ENCODE measurements at places on chromosomes 2 and 18.

DNA sequence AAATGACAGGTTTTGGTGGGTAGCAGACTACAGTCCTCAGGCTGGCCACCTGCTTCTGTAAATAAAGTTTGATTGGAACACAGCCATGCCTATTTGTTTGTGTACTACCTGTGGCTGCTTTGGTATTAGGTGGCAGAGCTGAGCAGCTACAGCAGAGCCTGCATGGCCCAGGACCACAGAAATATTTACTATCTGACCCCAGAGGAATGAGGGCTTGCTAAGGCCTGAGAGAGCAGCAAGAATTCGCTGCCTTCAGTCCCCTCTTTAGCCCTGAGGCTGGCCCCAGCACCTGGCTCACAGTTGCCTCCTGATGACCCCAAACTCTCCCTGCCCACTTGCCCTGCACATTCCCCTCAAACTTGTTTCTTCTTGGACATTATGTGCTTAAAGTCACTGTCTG, 32.5 kb downstream of the POLR1A start:
- DNase-seq: no peak

GRCh38 chr18:9730786-9731185, 22.7 kb downstream of the RAB31 start:
- DNase-seq: no peak

DNA sequence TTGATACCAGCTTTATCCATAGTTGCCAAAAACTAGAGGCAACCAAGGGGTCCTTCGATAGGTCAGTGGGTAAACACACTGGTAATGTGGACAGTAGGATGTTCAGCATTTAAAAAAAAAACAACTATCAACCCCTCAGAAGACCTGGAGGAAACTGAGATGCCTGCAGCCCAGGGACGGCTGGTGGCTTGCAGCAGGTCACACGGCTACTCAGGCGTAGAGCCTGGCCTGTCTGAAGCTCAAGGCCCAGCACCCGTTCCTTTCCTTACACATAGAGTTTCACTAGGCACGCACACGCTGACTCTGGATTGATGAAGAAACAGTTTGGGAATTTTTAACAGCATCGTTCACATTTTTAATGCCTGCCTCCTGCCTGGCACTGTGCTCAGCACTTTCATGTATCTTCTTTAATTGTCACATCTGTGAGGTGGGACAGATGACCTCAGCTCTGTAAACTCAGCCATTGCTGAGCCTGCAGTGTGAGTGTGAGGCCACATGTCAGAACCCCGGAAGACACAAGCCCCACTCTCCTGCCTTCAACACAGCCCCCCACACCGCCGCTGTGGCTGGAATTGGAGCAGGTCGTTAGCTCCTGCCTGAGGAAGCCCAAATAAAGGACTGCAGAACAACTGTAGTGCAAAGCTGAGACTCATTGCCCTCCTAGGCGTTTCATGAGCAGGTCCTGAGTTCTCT, 40.7 kb downstream of the TRAPPC12 start:
- no peak for DNase-seq

DNA sequence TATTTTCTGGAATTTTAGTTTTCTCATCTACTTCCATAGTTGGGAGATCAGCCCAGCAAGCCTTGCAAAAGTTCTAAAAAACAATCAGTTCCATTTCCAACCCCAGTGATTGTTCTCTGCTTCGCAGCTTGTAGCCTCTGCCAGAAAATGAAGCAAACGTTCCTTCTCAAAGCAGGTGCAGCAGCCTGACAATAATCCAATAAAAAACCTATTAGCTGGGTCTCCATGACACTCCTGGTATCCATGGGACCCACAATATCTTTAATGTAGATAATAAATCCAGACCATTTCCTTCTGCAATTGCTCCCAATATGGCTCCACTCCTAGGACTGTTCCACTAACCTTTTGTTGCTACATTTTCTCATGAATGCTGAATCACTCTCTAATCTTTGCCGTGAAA, 140.8 kb upstream of the SETBP1 start:
- no peak for DNase-seq

GRCh38 chr18:61703508-61703907, 189.3 kb downstream of the RNF152 start:
- no peak for DNase-seq

DNA sequence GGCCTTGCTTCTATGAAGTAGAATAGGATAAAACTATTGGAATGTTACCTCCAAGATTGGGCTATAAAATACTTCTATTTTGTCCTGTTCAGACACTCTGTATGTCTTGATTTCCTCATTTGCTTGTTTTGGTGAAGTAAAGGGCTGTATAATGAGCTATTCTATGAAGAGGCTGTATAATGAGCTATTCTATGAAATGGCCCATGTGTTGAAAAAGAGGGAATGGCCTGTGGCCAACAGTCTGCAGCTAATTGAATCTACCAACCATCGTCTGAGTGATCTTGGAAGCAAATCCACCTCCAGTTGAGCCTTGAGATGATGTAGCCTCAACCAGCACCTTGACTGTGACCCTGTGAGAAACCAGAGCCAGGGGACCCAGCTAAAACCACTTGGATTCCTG, 3.8 kb upstream of the SGPP2 start:
- DNase-seq: no peak

DNA sequence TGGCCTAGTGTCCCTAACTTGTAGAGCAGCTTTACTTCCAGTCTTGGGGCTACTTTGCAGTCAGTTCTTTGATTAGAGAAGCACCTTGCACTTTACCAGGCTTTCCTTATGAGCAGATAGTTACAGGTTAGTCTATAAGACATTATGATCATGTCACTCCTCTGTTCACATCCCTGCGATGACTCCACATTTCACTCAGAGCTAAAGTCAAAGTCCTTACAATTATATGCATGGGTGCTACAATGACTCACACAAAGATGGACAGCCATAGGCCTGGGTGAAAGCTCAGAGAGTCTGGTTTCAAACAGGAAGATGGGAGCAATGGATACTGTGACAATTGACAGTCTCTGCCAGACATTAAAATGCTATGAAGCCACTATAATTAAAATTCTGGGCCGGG, 27.1 kb upstream of the SSB start:
- DNase-seq: no peak

- no peak for DNase-seq
These were observed 368.4 kb downstream of the LPIN1 start for GRCh38 chr2:12114816-12115215.

DNA sequence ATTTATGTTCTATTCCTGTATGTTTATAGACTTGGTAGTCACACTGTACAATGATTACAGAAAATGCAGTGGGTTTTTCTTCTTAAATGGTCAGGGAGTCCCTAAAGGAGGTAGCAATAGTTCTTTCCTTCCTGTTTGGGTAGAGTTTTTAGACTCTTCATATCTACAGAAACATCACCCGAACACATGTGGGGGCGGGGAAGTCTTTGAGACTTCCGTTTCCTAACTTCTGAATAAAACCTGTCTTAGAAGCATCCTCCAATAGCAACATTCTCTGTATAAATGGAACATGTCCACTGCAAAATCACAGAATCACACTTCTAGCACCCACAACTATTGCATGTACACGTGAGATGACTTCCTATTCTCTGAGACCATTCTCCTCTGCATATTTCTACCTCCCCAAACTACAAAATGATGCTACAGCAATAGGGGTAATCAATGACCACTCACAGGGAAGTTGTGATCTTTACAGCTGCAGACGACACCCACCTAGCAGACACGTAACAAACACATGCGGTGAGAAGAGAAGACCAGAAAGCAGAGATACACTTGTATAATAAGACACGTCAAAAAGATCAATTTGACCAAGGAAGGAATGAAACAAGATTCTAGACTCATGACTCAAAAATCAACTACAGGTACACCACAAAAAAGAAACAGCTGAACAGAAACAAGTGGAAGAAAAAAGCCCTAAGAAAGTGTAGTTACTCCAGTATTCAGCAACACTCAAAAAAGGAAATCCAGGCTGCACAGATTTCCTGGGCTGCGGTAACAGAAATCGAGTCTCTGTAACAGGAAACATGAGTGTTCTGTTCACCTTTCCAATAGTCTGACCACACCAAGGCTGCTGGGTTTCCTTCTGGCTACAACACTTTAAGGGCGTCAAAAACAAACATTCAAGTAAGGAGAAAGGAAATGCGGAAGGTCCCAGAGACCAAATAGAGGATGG, 120.4 kb downstream of the ZNF516 start:
- no peak for DNase-seq

DNA sequence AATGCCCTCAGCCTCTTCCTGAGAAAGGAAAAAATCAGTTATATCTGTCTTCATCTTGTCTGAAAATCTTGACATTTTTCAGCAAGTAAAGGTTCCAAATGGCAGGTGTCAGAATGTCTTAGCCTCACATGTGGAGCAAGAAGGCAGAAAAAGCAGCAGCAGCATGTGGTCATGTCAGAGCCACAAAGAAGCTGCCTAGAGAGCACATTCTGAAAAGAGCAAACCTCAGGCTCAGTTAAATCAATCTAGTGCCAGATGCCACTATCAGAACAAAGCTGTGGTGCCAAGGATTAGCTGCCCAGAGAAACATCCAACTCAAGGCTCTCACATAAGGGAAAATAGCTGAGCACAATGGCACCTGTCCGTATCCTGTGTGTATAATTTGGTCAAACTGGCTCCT, 105.9 kb downstream of the SRBD1 start:
- no peak for DNase-seq

- no peak for DNase-seq
These were observed 572.0 kb upstream of the ZEB2 start for GRCh38 chr2:145091967-145092366.

DNA sequence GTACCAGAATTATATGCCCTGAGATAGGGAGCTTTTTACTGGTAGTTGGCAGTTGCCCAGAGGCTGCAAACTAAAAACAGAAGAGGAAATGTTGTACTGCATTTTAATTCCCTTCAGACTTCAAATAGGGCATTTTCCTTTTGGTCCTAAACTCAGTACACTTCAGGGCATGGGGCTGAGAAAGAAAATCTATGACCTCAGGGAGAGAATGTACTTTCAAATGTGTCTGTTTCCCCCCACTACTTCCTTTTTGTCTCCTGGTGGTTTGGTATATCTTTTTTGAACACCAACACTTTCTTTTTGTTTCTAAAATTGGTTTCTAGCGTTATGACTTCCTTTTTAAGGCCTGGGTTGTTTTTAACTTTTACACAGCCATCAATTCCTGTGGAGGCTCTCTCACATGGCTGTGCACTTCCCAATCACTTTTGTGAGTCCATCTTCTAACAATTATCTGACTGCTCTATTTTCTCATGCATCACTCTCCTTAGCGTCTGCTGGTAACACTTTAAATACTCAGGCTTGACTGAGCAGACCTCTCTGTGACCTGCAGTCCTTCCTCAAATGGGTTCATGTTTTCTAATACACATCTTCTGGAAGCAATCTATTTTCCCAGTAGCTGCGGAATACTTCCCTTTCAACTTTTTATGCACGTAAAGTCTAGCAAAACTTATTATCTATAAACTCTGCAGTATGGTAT, 596.0 kb downstream of the LRP1B start:
- no peak for DNase-seq

DNA sequence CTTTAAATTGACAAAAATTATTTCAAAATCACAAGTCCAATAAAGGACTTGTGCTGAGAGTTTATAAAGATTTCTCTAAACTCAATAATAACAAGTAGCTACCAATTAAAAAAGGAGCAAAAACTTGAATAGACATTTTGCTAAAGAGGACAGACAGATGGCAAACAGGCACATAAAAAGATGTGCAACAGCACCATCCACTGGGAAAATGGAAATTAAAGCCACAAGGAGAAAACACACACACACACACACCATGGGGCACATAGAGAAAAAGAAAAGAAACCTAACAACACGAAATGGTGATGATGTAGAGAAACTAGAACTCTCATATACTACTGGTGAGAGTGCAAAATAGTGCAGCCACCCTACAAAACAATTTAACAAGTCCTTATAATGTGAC, 12.6 kb upstream of the SLC9A4 start:
- DNase-seq: no peak

GRCh38 chr2:96427917-96428316, 77.2 kb downstream of the NEURL3 start:
- DNase-seq: no peak

GRCh38 chr2:173969886-173970285, 4.7 kb upstream of the SP3 start:
- no peak for DNase-seq

DNA sequence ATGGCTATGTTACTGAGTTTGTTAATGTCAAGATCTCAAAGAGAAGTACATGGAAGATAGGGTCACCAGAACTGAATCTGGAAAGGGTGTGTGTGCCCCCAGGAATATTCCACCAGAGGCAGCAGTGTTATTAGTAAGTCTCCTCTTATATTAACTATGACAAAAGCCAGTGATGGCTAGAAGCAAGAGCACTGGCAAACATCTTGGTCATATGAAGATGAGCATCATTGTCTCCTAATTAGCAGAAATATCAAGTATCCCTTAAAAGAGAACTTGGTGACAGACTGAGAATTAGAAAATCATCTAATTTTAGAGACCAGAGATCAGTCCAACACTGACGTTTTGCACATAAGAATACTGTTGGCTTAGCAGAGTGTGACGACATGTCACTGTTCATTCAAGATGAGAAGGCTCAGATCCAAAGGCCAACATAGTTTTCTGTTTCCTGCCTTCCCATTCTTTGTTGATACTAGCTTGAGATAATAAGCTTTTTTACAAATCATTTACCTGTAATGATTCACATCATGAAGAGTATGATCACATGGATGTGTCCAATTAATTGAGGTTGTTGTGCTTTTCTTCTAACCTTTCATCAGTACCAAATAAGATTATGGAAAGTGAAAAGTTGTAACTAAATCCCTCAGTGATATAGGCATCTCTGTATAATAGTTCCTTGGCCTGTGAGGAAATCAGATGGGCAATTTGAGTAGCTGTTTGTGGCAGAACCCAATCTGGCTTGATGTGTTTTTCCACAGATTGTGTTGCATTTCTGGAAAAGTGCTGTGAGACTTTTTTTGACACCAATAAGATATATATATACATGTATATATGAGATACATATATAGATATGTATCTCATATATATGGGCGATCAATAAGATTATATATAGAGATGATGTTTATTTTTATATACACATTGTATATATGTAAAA, 44.5 kb downstream of the MAPRE2 start:
- no peak for DNase-seq

DNA sequence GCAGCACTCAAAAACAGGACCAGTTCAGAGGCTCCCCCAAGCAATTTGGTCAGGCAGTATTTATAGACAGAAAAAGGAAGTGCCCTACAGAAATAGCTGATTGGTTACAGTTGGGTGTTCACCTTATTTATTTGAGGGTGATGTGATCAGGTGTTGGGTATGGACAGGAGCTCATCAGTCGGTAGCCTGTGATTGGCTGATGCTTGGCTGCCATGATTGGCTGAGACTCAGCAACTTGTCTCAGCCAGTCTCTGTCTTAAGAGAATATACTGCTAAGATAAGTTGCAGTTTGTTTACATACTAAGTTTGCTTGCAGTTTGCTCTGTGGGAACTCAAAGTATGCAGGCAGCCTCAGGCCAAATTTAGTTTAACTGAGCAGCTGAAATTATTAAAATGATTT, 9.4 kb downstream of the ABCG8 start:
- DNase-seq: no peak

GRCh38 chr2:39685126-39685525, 19.4 kb downstream of the TMEM178A start:
- DNase-seq: no peak
